Left ventricle myocardium inferior (tissue), 1 donor: ENCODE measurements at places on chromosomes 13 and 19.

DNA sequence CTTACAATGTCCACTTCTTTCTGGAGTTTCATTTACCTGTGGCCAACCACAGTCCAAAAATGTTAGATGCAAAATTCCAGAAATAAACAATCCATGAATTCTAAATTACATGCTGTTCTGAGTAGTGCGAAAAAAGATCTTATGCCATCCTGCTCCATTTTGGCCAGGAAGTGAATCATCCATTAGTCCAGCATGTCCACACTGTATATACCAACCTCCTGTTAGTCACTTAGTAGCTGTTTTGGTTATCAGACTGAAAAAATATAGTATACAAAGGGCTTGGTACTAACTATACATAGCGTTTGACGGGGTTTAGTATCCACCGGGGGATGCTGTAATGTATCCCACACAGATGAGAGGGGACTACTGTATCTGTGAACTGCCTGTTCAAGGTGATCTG is 618.0 kb upstream of the ARGLU1 start:
- H3K27me3 ChIP-seq: no peaks in the 10 kb centered on the region
- no peaks in the 10 kb centered on the region for H3K4me1 ChIP-seq
- H3K4me3 ChIP-seq: no peak overlapping the region
- H3K36me3 ChIP-seq: no peaks in the 10 kb centered on the region
- H3K27ac ChIP-seq: no peak overlapping the region
- DNase-seq: no peak

DNA sequence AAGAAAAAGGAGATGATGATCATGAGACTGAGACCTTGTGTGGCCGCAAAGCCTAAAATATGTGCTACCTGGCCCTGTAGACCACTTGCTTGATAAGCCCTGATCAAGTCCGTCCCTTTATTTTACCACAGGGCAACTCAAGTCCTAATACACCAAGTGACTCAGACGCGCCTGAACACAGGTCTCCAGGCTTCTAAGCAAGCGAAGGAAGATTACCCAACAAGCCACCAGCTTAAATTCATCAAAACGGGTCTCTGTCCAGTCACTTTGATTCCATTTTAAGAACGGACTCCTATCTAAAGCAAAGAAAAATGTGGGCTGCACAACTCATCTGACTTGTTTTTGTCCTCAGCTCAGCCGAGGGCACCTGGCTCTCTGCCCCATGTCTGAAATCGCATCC is 26.8 kb downstream of the SLC7A1 start:
- DNase-seq: no peak
- no peak overlapping the region for H3K4me3 ChIP-seq
- no peaks in the 10 kb centered on the region for H3K27me3 ChIP-seq
- no peak overlapping the region for H3K27ac ChIP-seq
- H3K4me1 ChIP-seq: peaks cover 11% of the 10 kb centered on the region

DNA sequence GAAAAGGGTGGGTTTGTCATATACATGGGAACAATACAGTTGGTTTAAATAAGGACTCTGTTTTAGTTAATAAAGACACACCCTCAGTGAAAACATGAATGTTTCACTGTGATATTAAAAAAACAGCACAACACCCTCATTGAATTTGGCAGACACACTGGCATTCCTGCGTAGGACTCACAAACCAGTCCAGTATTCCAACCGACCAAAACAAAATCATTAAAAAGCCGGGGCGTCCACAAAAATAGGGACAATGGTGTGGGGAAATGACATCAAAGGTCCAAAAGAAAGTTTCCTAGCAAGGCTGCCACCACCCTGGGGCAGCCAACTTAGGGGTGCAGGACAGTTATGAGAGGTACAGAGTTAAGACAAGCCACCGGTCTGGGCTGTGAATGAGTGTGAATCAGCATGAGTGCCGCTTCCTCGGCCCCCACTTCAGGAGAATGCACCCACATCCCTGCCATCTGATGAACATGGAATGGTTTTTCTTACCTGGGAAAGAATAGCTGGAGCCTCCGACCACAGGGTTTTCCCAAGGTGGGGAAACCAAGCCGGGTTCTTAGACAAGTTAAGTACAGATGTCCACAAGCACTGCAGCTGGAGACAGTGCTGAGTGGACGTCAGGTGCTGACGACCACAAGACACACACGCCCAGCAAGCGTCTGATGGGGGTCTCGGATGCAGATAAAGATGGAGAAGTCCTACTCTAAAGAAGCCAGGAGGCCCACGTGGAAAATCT is 73.3 kb downstream of the KLF2 start:
- no peaks in the 10 kb centered on the region for H3K27me3 ChIP-seq
- H3K4me1 ChIP-seq: peaks cover 33% of the 10 kb centered on the region
- H3K27ac ChIP-seq: peak overlapping the region; percentile 87
- H3K4me3 ChIP-seq: no peak overlapping the region
- DNase-seq: no peak
- H3K36me3 ChIP-seq: peaks cover 62% of the 10 kb centered on the region

- peak; percentile 42 for DNase-seq
- H3K4me1 ChIP-seq: peaks cover 72% of the 10 kb centered on the region
- peak within 1 kb of the TSS; percentile 98 for H3K27ac ChIP-seq
- no peaks in the 10 kb centered on the region for H3K27me3 ChIP-seq
Measured at GRCh38 chr13:44575741-44576350, at the start of gene TSC22D1. Gene TSC22D1, minus strand, starts transcription at chr13:44576330. Its CDS starts 256 bp downstream, at chr13:44576074.

GRCh38 chr13:96982672-96983071 is 11.6 kb downstream of the OXGR1 start:
- peak overlapping the region; percentile 64 for H3K27ac ChIP-seq
- no peak overlapping the region for H3K4me3 ChIP-seq
- no peak for DNase-seq
- H3K27me3 ChIP-seq: no peaks in the 10 kb centered on the region

GRCh38 chr13:60169239-60170031 is 5.7 kb upstream of the DIAPH3 start:
- H3K27ac ChIP-seq: no peak overlapping the region
- peaks cover 5% of the 10 kb centered on the region for H3K27me3 ChIP-seq
- DNase-seq: no peak
- no peak overlapping the region for H3K4me3 ChIP-seq
- H3K36me3 ChIP-seq: no peaks in the 10 kb centered on the region

GRCh38 chr19:23101241-23101640 is 15.6 kb upstream of the ZNF730 start:
- DNase-seq: no peak
- H3K27me3 ChIP-seq: no peaks in the 10 kb centered on the region
- no peak overlapping the region for H3K4me3 ChIP-seq
- no peaks in the 10 kb centered on the region for H3K36me3 ChIP-seq

DNA sequence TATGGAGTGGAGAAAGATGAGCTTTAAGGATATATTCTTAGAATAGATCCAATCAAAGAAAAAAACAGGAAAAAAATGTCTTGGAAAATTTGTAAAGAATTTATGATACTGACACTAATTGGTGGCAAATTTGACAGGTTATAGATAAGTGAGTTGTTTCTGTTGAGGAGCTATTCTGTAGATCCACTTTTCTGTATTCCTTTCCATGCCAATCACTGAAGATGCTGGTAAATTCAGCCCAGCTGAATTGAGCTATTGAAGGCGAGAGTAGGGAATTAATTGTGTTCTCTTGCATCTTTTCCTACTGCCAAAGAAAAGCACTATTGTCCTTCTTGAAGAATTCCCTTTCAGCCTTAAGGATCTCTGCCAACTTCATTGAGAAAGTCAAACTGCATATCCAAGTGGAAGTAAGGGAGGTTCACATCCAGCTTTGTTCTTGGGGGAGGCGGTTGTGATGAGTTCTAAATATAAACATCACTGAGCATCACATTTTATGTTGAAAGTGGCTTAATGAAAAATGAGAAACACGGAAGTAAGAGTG is 113.1 kb downstream of the PCDH9 start:
- H3K4me3 ChIP-seq: no peak overlapping the region
- DNase-seq: no peak
- H3K4me1 ChIP-seq: no peaks in the 10 kb centered on the region
- no peaks in the 10 kb centered on the region for H3K36me3 ChIP-seq

DNA sequence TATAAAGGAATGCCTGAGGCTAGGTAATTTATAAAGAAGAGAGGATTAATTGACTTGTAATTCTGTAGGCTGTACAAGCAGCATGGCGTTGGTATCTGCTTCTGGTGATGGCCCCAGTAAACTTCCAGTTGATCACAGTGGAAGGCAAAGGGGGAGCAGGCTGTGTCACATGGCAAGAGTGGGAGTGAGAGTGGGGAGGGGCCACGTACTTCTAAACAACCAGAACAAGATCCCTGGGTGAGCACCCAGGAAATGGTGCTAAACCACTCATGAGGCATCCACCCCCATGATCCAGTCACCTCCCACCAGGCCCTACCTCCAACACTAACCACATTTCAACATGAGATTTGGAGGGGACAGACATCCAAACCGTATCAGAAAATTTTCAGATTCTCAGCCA is 3.0 kb upstream of the RNF113B start:
- H3K4me1 ChIP-seq: no peaks in the 10 kb centered on the region
- no peak for DNase-seq
- peaks cover 8% of the 10 kb centered on the region for H3K36me3 ChIP-seq
- no peaks in the 10 kb centered on the region for H3K27me3 ChIP-seq
- no peak overlapping the region for H3K27ac ChIP-seq

DNA sequence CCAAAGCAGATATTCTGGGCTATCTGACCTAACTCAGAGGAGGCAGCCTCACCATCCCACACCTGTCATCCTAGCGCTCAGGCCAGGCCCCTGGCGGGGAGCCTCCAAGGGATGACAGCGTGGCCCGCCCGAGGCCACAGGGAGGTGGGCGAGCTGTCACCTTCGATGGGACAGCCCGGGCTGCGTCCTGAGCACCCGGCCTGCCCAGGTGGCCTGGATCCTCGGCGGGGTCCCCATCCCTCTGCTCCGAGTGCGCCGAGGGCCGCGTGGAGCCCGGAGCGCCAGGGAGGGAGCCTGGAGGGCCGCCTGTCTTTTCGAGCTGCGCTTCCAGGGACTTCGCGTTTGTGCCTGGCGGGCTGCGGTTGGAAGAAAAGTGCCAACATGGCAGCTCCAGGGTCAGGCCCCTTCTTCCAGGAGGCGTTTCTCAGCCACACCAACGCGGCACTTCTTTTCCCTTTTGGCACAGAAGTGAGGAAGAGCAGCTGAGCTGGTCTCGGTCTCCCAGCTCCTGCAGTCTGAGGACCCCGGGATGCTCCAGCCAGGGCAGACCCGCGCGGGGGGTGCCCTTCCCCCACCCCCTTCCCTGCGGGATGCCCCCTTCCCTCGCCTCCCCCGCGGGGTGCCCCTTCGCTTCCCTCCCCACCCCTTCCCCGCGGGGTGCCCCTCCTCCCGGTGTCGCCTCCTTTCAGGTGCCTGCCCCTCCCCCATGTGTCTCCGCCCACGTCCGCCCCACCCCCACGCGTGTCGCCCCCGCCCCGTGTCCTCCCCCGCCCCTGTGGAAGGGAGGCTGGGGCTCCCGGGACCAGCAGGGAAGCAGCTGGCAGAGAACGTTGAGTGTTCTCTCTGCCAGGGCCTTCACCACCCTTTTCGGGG is 42.3 kb downstream of the GJA3 start:
- peaks cover 16% of the 10 kb centered on the region for H3K4me1 ChIP-seq
- H3K36me3 ChIP-seq: no peaks in the 10 kb centered on the region
- H3K27me3 ChIP-seq: peaks cover 12% of the 10 kb centered on the region

- H3K27me3 ChIP-seq: peaks cover 20% of the 10 kb centered on the region
- DNase-seq: no peak
- H3K4me3 ChIP-seq: no peak overlapping the region
- no peaks in the 10 kb centered on the region for H3K4me1 ChIP-seq
- no peak overlapping the region for H3K27ac ChIP-seq
Measured at GRCh38 chr13:36770741-36771140, 48.3 kb upstream of the RFXAP start.

- H3K27ac ChIP-seq: no peak overlapping the region
- peak overlapping the region; percentile 21 for H3K4me3 ChIP-seq
- H3K27me3 ChIP-seq: peaks cover 89% of the 10 kb centered on the region
Measured at GRCh38 chr19:39247701-39248664, 673 bp downstream of the IFNL4 start.

- H3K4me3 ChIP-seq: peak overlapping the region; percentile 62
- peak overlapping the region; percentile 84 for H3K27ac ChIP-seq
- H3K27me3 ChIP-seq: no peaks in the 10 kb centered on the region
- peaks cover 59% of the 10 kb centered on the region for H3K36me3 ChIP-seq
- H3K4me1 ChIP-seq: peaks cover 17% of the 10 kb centered on the region
Measured at GRCh38 chr19:10353793-10354391, 14.5 kb upstream of the ICAM3 start.

- peaks cover 6% of the 10 kb centered on the region for H3K4me1 ChIP-seq
- H3K4me3 ChIP-seq: no peak overlapping the region
- no peak for DNase-seq
- H3K36me3 ChIP-seq: no peaks in the 10 kb centered on the region
Measured at GRCh38 chr13:61774903-61775302, 359.3 kb upstream of the PCDH20 start.

GRCh38 chr13:39577838-39578491 is 25.0 kb downstream of the LHFPL6 start:
- H3K4me1 ChIP-seq: peaks cover 83% of the 10 kb centered on the region
- H3K27me3 ChIP-seq: no peaks in the 10 kb centered on the region
- H3K27ac ChIP-seq: peak overlapping the region; percentile 66
- DNase-seq: no peak
- H3K36me3 ChIP-seq: no peaks in the 10 kb centered on the region
- no peak overlapping the region for H3K4me3 ChIP-seq

DNA sequence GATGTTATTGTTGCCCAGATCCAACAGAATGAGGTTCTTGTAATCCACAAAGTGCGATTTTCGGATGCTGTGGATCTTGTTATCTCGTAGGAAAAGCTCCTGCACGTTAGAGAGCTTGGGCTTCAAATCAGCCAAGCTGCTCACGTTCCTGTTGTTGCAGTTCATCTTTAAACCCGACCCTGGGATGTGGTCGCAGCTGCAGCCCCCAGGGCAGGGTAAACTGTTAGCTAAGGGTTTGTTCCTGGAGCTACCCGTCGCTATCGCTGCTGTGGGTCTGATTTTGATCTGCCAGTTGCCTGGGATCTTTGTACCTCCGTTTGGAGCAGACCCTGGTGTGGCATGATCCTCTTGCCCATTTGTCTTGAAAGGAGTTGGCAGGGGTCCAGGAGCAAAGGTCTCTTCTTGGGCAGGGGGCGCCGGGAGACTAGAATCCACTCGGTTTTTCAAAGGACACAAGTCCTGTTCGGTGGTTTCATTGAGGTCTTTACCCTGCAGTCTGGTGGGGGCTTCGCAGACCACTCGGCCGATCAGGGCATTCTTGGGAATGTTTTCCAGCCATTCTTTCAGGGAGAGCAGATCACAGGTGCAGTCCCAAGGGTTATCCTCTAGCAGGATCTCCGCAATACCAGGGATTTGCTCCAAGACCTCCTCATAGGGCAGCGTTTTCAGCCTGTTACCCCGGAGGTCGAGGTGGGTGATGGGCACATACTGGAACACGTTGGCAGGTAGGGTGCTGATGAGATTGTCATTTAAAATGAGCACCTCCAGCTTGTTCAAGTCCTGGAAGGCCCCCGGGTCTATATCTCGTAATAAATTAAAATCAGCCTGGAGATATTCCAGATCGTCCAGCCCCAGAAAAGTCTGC is 1.8 kb downstream of the SLITRK1 start:
- H3K36me3 ChIP-seq: no peaks in the 10 kb centered on the region
- H3K27me3 ChIP-seq: peaks cover 82% of the 10 kb centered on the region
- H3K27ac ChIP-seq: no peak overlapping the region
- H3K4me1 ChIP-seq: peaks cover 3% of the 10 kb centered on the region
